ENCODE measurements at places on chromosomes 5 and 9. TPM values are rescaled to one million over a fixed set of nuclear protein-coding genes. Genes with fewer than 3 reads are reported as not detected.

Gene MARCHF3
- 41.4 TPM for total RNA-seq

Gene PCDHGB6
- total RNA-seq: 1.6 TPM

Gene GLRA1
- total RNA-seq: not detected

Gene CDK5RAP2
- total RNA-seq: 17.8 TPM

Gene FBP1
- 0.57 TPM for total RNA-seq

Measured in bladder microvascular endothelial cell (primary cell).